ENCODE measurements at places on chromosomes 1 and 21.
A peak's percentile ranks its signal among the peaks of the same experiment; 100 is the strongest.

GRCh38 chr1:21801100-21801499, 11.0 kb upstream of the LDLRAD2 start:
- peak; percentile 6 for DNase-seq

- DNase-seq = peak; percentile 74
Measured at GRCh38 chr21:45140346-45140940, 66.1 kb downstream of the ADARB1 start.

- no peak for DNase-seq
Measured at GRCh38 chr1:161190962-161191521, 7.8 kb downstream of the ADAMTS4 start.

DNA sequence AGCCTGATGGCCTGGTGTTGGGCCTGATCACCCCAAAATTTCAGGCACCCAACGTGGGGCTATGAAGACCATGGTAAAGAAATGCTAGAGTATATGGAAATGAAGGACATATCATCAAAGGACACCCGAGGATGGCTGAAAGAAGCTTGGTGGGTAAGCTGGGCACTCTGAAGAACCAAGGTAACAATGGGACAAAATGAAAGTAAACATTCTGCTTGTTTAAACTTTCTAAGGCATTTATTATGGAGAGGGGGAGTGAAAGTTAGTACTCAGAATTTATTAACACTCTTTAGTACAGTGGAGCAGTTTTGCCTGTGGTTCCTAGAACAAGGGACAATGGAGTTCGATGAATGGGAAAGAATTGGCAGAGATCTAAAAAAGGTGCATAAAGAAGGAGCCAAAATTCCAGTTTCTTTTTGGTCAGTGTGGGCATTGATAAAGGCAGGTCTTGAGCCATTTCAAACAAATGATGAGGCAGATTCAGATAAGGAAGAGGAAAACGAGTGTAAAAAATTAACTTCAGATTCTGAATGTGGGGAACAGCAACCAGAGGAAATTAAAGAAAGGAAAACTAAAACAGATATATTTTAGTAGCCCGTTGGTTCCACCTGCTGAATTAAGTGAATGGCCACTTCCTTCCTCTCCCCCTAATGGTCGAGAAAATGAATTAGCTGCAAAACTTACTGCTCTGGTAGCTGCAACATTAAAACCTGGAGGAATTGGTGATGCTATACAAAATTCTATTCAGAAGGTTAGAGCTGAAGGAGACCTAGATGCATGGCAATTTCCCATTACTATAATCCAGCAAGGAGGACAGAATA, 8.4 kb upstream of the PM20D1 start:
- no peak for DNase-seq

DNA sequence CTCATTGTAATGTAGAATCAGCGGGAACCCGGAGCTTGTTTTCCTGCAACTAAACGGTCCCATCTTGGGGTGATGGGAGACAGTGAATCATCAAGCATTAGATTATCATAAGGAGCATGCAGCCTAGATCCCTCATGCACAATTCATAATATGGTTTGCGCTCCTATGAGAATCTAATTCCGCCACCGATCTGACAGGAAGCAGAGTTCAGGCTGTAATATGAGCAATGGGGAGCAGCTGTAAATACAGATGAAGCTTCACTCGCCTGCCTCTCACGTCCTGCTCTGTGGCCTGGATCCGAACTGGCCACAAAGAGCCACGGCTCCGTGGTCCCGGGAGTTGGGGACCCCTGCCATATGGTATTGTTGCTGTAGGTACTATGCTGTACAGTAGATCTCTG, 1.6 kb downstream of the IFI44 start:
- no peak for DNase-seq

DNA sequence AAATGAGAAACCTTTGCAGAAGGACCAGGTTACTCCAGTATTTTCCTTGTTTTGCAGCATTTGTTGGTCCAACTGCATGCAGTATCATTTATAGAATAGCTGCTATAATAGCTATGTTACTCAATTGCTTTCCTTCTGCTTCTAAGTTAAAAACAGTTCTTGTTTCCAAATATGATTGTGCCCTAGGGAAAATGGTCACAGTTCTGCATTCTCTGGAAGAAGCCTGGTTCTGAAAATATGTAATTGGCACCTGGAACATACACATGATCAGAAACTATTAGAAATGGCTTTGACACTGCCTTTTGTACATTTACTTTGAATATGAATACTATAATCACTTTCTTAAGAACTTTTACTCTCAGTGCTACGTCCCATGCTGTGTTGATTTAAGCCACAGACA, 33.6 kb downstream of the HENMT1 start:
- no peak for DNase-seq

DNA sequence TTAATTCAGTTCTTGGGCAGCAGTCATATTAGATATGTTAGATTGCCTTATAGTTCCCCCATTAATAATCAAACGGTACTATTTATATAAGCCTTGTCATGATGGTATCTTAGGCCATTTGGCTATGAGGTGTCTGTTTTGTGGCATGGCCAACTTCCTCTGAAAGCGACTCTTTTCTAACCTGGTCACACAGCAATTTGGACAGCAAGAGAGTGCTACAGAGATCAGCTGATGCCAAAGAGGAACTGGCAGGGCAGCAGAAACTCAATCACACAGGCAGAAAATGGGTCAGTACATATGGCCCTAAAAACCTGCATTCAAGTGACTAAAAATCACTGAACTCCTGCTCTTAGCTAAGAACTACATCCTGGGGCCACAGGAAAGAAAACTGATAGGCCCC, 13.4 kb upstream of the MUTYH start:
- DNase-seq = no peak

GRCh38 chr1:201409440-201409839, 10.3 kb upstream of the LAD1 start:
- DNase-seq = no peak

GRCh38 chr1:7558921-7559869, 211.9 kb upstream of the VAMP3 start:
- no peak for DNase-seq

- no peak for DNase-seq
Measured at GRCh38 chr1:63946866-63947491, 173.2 kb downstream of the ROR1 start.

DNA sequence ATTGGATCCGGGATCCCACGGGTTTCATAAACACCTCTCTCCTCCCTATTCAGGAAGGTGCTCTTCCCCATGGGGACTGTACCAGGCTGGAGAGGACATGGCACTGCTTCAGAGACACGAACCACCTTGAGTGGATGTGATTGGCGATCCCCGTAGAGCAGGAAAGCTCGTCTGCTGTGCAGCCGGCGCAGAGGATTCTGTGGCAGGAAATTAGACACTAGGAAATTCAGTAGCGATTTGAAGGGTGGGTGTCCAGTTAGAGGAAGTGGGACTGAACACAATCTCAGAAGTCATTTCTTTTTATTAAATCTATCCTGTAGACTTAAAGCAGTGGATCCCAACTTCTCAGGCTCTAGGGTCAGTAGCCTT, 767 bp downstream of the PDIK1L start:
- DNase-seq = no peak

DNA sequence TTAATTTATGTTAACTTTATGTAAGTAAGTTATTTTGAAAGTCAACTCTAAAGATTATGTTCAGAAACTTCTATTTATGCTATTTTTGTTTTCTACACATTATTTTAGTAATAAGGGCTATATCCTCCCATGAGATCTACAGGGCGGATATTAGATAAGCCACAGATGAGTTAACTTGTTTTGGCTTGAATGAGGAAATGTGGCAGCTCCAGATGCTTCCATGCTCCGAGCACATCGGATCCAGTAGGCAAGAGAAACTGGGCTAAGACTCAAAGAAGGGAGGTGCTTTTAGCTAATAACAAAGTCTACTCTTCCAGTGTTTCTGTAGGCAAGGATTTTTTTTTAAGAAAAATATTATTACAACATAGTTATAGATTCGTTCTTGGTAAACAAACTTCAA, 20.0 kb upstream of the LAMC1 start:
- no peak for DNase-seq

GRCh38 chr1:222334026-222334680, 213.8 kb downstream of the HHIPL2 start:
- DNase-seq = no peak

GRCh38 chr1:155241069-155241679, 14.1 kb downstream of the ENTREP3 start:
- DNase-seq = peak; percentile 76

- DNase-seq = peak; percentile 73
Measured at GRCh38 chr1:53278298-53278725, 40.0 kb upstream of the MAGOH start.

DNA sequence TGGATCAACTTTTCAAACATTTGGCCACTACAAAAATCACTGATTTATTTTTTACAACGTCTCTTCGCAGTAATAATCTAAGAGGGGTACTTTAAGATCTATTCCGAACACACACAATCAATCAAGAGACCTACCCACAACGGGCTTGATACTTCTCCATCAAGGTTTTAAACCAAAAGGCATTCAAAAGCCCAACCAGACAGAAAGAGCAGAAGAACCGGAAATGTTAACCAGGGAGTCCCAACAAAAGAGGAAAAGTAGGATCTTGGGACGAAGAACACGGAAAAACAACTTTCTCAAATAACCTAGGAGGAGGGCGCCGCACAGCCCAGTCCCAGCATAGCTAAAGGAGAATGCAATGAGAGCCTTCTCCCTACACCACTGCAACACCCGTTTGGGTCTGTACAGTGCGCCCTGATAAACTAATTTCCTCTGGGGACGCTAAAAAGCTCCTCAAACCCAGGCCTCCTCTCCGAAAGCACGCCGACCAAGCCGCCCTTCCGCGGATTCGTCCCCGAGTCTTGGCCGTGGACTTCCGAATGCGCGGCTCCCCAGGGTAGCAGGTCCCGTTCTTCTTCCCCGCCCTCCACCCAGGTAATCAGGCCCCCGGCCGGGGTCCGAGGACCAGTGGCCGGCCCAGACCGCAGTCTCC, 623 bp downstream of the RPL22 start:
- DNase-seq = no peak

GRCh38 chr1:26824731-26825130, 1.8 kb upstream of the ZDHHC18 start:
- peak; percentile 31 for DNase-seq

DNA sequence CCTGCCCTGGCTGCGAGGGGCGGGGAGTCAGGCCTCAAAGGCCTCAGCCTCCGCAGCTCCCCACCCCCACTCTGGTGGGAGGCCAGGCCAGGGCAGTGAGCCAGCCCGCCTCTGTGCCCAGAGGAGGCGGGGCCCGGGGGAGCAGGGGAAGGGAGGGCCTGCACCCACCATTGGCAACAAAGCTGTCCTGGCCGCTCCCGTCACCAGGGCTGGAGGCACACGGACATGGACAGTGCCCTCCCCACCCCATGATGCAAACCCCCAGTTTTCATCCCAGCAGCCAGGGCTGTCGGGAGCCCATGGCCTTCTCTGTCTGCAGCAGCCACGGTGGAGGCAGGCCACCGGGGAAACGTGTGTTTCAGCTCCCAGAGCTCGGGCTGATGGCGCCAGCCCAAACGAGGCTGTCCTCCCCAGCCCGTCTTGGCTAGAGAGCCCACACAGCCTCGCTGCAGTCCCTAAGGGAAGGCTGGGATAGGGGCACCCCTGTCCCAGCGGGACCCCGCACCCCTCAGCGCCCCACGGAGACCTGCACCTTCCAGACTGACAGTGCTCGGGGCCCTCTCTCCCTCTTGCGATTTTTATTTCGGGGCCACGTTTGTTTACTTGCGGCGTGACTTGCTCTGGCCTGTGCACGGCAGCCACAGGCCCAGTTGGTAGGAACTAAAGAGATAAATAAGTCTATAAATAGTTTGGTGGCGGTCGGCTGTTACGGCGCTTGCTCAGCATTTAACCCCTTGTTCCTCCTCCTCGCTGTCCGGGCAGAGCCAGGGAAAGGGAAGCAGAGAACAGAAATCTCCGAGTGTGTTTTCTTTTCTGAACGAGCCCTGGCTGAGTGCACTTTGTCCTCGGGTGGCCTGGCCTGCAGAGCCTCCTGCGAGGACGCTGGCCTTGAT, 101.8 kb downstream of the PRDM16 start:
- DNase-seq = peak; percentile 4

GRCh38 chr1:210586771-210587170, 258.1 kb downstream of the HHAT start:
- no peak for DNase-seq

DNA sequence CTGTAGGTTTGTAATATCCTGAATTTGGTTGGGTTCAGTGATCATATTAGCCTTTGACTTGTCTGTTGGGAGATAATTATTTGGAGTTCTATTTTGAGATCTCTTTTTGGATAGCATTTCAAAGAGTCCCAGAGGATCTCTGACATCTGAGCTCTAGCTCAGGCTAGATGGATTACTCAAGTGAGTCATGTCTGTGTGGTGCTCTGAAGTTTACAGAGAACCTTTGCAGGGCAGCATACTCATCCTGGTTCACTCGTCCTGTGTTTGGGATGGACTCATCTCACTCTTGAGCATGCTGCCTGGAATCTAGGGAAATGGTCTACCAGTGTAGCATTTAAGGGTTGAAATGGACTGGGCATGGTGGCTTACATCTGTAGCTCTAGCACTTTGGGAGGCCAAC, 29.4 kb upstream of the BMP8A start:
- no peak for DNase-seq

- no peak for DNase-seq
Measured at GRCh38 chr1:94883691-94884090, 43.2 kb downstream of the CNN3 start.

DNA sequence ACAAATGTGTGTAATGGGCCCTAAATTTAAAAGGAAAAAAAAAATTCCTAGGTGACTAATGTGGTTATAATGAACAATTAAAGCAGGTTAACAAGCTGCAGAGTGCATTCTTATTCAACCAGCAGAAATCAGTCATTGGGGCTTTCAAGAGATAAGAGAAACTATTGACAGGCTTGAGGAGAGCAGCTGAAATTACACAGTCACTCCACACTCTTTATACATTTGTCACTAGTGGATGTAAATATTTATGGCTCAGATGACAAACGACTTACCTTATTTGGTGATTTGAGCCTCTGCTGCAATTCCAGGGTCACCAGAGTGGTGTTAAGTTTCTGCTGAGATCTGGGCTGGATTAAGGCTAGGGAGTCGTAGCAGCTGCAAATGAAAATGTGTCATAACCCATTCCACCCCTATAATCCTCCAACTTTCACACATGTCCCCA, 896.3 kb downstream of the TTLL7 start:
- DNase-seq = peak; percentile 35

DNA sequence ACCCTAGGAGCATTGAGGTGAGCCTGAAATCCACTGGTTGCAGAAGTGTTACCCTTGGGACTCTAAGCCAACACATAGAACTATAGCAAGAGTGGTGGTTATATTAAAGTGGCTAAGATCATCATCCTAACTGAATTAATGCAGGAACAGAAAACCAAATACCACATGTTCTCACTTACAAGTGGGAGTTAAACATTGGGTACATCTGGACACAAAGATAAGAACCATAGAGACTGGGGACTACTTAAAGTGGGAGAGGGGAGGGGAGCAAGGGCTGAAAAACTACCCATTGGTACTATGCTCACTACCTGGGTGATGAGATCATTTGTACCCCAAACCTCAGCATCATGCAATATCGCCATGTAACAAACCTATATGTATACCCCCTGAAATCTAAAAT, 100.0 kb downstream of the SLC25A24 start:
- DNase-seq = no peak
